ENCODE measurements at places on chromosomes 5 and 9. TPM values are rescaled to one million over a fixed set of nuclear protein-coding genes. Genes with fewer than 3 reads are reported as not detected.

The TRMO gene
- total RNA-seq: 19.6 TPM

The SLC6A7 gene
- 1.6 TPM for total RNA-seq

The BTNL9 gene
- 1.0 TPM for total RNA-seq

The CDO1 gene
- not detected for total RNA-seq

The GPR150 gene
- total RNA-seq: not detected

DNA sequence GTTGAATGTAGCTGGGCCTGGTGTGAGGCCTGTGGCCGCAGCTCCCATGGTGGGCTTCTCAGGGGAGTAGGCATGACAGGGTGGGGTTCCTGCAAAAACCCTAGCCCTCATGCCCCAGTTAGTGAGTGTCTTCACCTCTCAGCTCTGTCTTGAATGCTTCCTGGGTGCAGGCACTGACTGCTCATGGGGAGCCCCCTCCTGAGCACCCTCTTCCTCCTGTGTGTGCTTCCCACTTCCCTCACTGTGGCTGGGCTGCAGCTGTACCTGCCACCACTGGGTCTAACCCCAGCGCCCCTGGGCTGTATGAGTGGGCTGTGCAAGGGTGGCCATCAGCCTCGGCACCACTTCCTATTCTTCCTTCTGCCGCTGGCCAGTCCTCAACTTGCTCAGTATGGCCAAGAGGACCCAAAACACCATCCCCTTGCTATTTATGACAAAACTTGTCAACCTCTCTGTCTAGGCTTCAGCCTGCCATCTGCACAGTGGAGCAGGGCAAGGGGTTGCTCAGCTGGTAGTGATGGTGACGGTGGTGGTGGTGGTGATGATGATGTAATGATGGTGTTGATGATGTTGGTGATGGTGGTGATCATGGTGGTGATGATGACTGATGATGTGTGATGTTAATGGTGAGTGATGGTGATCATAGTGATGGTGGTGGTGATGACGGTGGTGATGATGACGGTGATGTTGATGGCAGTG lies 67.5 kb downstream of the RXRA start:
- DNase-seq: no peak

GRCh38 chr9:93900971-93901861 lies 53.9 kb downstream of the BARX1 start:
- no peak for DNase-seq

DNA sequence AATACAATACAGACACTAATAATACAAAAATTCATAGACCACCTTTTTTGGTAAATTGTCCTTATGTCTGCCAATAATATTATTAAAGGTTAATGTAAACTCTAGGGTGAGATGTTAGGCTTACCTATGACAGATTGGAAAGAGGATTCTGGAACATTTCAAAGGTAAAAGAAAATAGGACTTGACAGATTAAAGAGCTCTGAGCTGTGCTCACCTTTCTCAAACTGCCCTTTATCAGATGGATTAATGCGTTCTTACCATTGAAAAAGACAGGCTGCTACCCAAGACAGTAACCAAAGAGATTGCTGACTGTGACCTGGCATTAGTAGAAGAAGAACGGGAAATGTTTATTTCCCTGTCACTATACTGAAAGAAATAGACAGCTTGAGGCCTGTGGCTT lies 156.1 kb upstream of the MRPS30 start:
- DNase-seq: no peak

GRCh38 chr9:78601957-78602565 lies 305.1 kb downstream of the PSAT1 start:
- DNase-seq: peak; percentile 67

- DNase-seq: no peak
Measured at GRCh38 chr5:25516141-25516540, 871.4 kb upstream of the CDH10 start.

GRCh38 chr5:135249658-135250057 lies 149.4 kb downstream of the MACROH2A1 start:
- DNase-seq: no peak

GRCh38 chr5:178688551-178688950 lies 41.9 kb downstream of the ZNF354A start:
- no peak for DNase-seq

DNA sequence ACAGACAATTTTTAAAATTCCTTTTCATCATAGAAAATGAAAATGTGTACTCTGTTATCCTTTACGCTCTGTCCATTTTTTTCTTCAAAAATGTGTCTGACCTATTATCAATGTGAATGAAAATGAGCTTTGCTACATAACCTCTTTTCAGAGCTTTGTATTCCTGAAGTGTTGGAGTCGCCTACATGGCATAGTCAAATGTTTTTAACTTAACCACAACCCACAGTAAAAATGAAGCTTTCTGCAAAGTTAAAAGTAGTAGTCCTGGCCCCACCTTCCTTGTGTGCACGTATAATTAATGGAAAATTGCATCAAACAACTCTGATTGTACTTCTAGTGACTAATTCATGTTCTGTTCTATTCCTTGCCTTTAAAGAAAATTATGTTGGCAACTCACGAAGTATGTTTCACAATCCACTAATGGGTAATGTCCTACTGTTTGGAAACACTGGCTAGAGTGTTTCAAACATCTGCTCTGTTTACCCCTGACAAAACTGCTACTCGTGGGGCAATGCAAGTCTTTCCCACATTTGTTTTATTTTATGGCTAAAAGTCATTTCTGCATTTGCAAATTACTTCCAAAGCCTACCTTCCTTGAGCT lies 18.6 kb upstream of the PSAT1 start:
- DNase-seq: no peak

- DNase-seq: no peak
Measured at GRCh38 chr9:92432350-92432749, 8.1 kb upstream of the OMD start.

DNA sequence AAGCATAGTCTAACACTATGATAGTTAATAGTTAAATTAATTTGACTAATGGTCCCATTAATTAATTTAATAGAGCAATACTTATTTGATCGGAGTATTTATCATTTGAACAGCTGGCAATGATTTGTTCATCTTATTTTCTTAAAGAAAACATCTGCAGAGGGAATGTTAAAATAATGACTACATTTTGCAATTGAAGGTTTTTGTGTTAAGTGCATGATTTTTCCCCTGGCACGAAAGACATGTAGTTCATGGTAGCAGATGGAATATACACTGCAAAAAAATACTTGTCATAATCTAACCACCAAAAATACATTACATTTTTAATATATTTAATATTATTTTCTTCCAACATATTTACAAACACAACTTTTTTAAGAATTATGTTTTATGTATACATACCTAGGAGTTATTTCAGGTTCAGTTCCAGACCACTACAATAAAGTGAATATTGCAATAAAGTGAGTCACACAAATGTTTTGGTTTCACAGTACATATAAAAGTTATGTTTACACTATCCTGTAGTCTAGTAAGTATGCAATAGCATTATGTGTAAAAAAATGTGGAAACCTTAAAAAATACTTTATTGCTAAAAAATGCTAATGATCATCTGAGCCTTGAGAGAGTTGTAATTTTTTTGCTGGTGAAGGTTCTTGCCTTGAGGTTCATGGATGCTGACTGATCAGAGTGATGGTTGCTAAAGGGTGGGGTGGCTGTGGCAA lies 292.6 kb upstream of the DAB2 start:
- DNase-seq: peak; percentile 15

GRCh38 chr5:157069949-157070348 lies 11.0 kb upstream of the HAVCR1 start:
- no peak for DNase-seq

All from NCI-H460 (cell line).